Stromal cell of bone marrow (primary cell): ENCODE measurements at places on chromosomes 6 and 20.
A peak's percentile ranks its signal among the peaks of the same experiment; 100 is the strongest.

DNA sequence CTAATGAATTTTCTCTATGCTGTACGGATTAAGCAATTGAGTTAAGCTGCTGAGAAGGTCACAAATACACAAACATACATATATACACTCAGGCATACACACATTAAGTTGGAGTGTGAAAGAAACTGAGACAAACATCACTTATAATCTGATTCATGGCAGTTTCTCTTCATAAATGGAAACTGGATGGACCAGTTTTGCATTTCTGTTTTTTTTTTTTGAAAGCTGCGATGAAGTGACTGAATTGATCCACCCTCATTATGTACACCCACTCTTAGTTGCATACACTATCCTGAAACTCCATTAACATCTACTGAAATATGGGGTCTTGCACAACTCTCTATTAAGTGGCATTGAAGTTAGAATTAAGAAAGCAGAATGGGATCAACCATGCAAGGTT lies 32.9 kb upstream of the TENT5A start:
- DNase-seq = no peak

GRCh38 chr6:148538261-148539190 lies 195.9 kb downstream of the SASH1 start:
- DNase-seq = peak; percentile 38

- peak; percentile 96 for DNase-seq
These were observed 55.4 kb downstream of the MRPL14 start for GRCh38 chr6:44071670-44072451.

DNA sequence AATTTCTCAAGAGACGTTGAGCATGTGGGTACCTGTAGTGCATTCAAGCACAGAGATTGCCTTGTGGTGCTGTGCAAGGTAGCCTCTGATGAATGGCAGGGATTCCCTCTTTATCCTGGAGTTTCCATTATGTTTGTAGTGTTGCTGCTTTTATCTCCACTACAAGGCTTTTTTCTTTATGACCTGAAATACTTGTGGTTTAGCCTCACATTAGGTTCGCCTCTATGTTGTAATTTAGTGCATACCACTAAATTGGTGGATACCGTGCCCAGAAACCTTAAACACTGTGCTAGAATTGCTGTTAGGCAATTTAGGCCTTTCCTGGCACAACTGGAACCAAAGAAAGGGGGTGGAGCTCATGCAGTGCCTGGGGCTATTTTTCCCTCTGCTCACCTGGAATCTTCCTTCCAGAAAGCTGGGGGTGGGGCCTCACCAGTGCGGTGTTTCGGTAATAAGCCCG lies 76.8 kb downstream of the NCOA7 start:
- DNase-seq = no peak

DNA sequence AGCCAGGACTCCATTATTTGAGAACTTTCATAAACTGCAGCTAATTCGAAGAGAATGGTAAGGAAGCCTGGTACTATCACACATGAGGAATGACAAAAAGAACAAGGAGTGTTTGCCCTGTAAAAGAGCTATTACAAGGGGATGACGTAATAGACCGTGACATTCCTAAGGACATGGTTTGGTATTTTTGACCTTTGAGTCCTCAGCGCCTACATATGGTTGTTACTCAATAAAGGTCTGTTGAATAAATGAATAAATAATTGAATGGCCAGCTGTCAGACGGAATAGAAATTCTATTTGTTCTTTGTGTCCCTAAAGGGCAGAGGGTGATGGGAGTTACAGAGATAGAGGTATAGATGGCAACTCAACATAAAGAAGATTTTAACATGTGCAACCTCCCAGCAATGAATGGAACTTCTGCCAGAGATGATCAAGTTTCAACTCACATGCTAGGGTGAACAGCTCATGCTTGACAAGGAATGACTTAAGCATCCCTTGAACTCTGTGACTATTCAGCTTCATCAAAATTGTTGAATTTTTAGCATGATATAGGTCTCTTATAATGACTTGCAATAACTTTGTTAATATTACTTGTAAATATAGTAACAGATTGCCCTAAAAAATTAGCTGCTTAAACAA lies 115.4 kb downstream of the TENT5A start:
- no peak for DNase-seq

GRCh38 chr6:133833949-133834359 lies 55.0 kb upstream of the TCF21 start:
- DNase-seq = no peak

DNA sequence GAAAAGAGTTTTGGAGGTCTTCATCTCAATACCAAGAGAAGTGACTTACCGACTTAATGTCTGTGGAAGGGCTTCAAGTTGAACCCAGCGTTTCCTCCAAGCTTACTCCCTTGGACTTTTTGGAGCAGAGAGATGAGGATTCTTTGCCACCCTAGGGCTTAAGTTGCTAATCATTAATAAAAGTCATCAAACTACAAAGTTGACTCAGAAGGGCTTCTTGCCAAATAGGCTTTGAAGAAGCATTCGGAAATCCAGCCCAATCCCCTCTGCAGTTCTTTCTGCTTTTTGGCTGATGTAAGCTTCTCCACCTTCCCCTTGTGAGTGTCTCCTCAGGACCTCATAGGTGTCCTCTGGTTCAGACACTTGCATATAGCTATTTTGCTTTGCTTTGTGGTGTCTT lies at the start of gene SLC17A3:
TSS of gene SLC17A3 (minus strand) at position 126 of the 400 bp plus-strand sequence. CDS start 5,856 bp downstream, outside the sequence.
- no peak for DNase-seq
